ENCODE measurements at places on chromosomes 3 and 15. TPM values are rescaled to one million over a fixed set of nuclear protein-coding genes. Genes with fewer than 3 reads are reported as not detected.

IQCF2 gene
- total RNA-seq, result not detected

HTR3D gene
- total RNA-seq, result not detected

TM6SF1 gene
- 2.0 TPM for total RNA-seq

AHSG gene
- total RNA-seq, result 0.97 TPM

GPR15 gene
- not detected for total RNA-seq

MYD88 gene
- total RNA-seq, result 27.8 TPM

CXCR6 gene
- not detected for total RNA-seq

PRR20G gene
- not detected for total RNA-seq

MESP2 gene
- total RNA-seq, result not detected

TGM5 gene
- 75.6 TPM for total RNA-seq

P2RY14 gene
- total RNA-seq, result 1.1 TPM

GALNT15 gene
- total RNA-seq, result 26.5 TPM

CCDC54 gene
- total RNA-seq, result not detected

POU1F1 gene
- not detected for total RNA-seq

LTF gene
- 8.6 TPM for total RNA-seq

BLM gene
- total RNA-seq, result 0.72 TPM

ARPC4 gene
- total RNA-seq, result 123 TPM

Measured in suprapubic skin (tissue), 4 donors.